ENCODE measurements at places on chromosomes 3 and 15.

GRCh38 chr3:183435661-183436060, 7.2 kb upstream of the MCF2L2 start:
- no peak for DNase-seq

GRCh38 chr3:148717885-148718561, 20.3 kb downstream of the AGTR1 start:
- DNase-seq, result no peak

DNA sequence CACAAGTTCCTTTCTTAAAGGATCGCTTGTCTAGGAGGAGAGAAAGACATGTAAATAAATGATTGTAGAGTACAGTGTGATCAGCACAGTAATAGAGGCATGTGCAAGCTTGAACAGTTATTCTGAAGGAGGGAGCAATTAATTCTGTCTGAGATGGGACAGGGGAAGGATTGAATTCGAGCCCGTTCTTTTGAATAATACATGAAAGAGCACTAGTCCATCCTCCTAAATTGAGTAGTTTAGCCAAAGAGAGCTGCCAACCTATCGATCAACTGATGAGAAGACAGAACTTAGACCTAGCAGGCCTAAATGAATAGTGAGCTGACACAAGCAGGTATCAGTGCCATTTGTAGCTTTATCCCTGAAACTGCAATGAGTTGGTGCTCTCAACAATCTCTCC, 142.4 kb downstream of the ROBO2 start:
- DNase-seq, result no peak

DNA sequence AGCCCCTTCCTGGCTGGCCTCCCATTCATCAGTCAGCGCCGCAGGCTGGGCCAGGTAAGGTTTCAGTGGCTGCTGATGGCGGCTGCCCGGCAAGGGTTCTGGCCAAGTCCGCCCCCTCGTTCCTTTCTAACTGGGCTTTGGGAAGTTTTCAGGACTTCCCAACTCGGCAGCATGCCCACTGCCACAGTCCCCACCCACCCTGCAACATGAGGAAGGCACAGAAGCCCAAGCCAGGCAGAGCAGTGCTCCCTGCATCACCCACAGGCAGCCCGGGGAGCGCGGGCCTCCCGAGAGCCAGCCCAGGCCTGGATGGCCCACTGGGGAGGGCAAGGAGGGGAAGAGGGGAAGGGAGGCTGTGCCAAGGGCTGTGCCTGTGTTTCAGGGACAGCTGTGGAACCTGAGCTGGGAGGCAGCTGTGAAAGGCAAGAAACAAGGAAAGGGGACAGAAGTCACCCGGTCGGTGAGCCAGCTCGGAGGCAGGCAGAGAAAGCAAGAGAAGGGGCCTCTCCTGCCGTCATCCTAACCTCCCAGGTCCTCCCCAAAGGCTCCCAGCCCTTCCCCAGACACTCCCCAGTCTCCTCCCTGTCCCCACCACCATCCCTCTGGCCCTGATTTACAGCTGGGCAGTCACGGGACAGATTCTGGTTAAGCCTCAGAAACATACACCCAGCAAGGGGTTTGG, 73.9 kb downstream of the CPN2 start:
- DNase-seq, result no peak

DNA sequence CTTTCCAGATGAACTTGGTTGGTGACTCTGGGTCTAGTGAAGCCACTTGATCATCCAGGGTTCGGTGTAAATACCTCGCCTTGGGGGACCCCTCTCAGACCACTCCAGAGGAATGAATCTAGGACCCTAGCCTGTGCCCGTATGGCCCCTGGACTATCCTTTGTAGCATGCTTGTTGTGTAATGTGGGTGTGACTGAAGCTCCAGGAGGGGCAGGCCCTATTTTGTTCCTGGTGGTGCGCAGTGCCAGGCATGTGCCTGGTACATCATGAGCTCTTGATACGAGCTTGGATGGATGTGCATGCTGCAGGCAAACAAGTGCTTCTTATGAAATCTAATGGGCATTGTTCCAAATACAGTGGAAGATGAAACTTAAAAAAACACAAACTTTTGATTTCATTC, 82.8 kb downstream of the EBLN2 start:
- DNase-seq, result no peak

- DNase-seq, result no peak
These were observed 15.8 kb downstream of the WNT7A start for GRCh38 chr3:13863965-13864595.

GRCh38 chr3:31917303-31918005, 63.6 kb downstream of the OSBPL10 start:
- no peak for DNase-seq

GRCh38 chr3:190737446-190737845, 125.0 kb downstream of the GMNC start:
- DNase-seq, result no peak

DNA sequence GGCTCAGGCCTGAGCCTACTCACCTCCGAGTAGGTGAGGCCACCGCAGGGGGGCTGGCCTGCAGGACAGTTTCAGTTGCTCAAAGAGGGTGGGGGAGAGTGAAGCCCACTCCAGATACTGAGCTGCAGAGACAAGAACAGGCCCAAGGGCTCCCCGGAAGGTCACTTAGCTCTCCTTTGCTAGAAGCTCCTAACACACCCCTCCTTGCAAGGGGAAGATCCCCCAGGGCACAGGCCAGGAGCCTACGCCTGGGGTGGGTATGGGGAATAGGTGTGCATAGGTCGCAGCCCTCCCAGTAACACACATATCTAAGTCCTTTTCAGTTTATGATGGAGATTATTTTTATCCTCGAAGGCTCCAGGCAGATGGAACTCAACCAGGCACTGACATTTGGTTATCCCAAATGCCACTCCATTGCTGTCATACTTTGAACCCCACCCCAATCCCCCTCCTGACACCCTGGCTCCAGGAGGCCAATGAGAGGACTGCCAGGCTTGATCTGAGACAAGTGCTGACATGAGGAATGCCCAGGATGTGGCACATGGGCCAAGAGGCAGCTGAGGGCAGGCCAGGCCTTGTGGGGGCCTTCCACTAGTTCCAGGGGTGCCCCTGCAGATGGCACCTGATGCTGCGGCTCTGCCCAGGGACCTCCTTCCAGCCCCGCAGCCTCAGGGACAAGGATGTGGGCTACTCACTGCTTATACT, 1.1 kb upstream of the MUSTN1 start:
- no peak for DNase-seq
